Skin of body (tissue), 3 donors: ENCODE measurements at places on chromosomes 16 and 17. TPM values are rescaled to one million over a fixed set of nuclear protein-coding genes. Genes with fewer than 3 reads are reported as not detected.
A peak's percentile ranks its signal among the peaks of the same experiment; 100 is the strongest.

The KCNJ2 gene
- total RNA-seq, result 7.9 TPM

DNA sequence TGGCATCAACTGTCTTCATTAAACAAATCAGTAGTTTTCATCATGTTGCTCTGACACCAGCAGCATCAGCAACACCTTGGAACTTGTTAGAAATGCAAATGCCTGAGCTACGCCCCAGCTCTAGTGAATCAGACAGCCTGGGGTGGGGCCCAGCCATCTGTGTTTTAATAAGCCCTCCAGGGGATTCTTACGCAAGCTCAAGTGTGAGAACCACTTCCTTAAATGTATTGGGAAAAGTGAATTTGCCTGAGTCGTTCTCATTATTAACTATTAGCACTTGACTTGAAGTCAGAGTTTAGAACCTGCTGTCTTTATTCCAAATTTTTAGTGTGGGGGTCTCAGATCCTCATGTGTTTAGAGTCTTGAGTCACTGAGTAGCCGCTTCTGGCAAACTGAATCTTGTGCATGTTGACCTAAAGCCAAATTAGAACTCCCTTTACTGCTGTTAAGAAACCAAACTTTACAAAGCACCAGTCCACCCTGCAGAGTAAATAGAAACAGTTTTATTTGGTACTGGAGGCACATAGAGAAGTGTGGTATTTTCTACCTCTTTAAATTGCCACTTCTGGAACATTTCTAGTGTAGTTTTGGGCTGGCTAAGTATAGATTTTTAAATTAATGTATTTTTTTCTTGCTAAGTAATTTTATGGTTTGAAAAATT is 137.4 kb upstream of the COX10 start:
- DNase-seq, result peak; percentile 58

DNA sequence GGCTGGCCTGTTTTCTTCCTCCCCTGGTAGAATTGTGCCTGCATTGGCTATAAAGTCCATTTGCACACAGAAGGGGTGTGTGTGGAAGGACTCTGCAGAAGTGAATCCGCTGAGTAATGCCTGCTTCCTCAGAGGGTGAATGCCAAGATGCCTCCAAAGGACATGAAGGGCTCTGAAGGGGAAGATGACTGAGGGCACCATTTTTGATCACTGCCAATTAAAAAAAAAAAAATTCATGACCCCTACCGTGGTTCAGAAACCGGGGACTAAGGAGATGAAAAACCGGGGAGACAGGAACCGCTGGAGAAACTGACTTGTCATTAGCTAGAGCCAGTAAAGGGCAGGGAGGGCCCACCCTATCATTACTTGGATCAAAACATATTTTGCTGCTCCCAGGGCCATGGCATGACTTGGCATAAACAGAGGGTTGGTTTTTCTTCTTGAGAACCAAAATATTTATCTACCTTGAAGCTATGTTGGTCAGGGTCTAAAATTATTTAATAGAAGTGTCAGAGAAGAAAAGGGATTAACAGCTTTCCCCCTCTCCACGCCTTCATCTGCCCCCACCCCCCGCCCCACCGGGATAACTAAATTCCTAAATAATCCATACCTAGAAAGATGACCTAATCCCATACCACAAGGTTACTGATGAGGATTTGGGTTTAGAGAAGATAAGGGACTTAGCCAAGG is 3.6 kb upstream of the USP7 start:
- DNase-seq, result no peak

DNA sequence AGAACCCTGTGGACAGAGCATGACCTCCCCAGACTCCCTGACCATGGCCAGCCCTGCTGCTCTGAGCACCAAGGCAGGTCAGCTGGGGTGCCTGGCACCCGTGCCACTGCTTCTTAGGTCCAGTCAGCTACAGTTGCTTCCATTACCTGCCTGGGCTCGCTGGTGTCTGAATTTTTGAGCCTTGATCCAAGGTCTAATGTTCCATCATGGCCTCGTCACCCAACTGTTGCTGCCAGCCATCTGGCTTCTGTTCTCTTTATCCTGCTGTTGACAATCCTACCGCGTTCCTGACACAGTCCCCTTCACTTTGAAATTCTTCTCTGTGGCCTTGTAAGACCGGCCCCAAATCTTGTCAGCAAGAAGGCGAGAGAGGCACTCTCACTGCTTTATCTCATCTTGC is 16.7 kb downstream of the GLYR1 start:
- DNase-seq, result no peak
